ENCODE measurements at places on chromosomes 6 and 20.

DNA sequence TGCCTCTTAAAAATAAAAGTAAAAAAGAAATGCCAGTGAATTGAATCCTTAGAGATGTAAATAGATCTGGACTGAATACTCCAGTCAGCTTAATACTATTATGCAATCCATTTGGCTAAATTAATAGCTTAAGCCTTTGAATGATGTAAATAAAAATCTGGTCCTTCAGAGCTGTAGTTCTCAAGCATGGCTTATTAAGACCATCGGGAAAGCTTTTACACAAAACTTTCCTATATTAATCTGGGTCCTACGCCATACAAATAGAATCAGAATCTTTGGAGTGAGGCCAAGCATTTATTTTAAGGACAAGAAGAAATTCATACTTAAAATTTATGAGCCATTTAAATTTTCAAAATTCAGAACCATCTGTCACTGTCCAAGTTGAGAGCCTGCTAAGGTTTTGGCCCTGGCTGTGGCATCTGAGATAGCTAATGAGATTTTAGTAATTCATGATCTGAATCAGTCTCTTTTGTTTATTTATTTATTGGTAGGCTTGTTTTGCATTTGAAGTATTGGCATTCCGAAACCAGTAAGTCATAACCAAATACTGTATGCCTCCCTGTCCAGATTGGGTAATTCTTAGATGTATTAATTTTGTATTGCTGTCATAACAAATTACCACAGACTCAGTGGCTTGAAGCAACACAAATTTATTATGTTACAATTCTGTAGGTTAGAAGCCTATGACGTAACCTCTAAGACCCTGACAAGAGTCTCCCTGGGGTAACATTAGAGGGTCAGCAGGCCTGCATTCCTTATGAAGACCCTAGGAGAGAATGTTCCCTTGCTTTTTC lies 228.1 kb upstream of the RAB32 start:
- DNase-seq: no peak

DNA sequence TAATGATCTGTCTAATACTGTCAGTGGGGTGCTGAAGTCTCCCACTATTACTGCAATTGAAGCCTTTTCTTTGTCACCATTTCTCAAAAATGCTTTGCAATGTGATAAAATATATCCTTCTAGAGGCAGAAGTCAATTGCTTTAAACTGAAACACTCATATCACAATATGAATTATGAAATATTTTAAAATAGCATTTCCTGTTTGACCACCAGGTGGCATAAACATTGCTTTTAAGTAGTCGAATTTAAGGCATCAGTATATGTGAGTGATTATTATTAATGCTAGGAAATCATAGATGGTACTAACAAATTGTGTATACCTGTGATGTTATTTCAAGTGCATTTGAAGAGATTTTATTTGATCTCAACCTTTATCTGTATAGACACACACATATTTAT lies 87.5 kb downstream of the MEI4 start:
- peak; percentile 15 for DNase-seq

GRCh38 chr6:139540276-139540675 lies 165.8 kb upstream of the CITED2 start:
- no peak for DNase-seq

DNA sequence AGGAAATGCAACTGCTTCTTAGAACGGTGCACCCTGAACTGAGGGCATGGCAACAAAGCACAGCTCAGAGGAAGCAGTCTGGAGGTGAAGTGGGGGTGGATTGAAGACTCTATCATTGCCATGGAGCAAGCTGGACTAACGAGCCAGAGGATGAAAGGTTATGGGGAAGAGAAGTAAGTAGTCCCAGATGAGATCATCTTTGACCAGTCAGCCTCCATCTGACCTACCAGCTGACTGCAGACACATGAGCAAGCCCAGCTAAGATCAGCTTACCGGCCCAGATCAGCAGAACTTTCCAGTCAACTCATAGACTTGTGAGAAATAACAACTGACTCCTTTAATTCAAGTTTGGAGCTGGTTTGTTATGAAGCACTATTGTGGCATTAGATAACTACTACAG lies 9.1 kb upstream of the JAG1 start:
- no peak for DNase-seq

- no peak for DNase-seq
These were observed 24.8 kb upstream of the ANGPT4 start for GRCh38 chr20:940926-941325.

DNA sequence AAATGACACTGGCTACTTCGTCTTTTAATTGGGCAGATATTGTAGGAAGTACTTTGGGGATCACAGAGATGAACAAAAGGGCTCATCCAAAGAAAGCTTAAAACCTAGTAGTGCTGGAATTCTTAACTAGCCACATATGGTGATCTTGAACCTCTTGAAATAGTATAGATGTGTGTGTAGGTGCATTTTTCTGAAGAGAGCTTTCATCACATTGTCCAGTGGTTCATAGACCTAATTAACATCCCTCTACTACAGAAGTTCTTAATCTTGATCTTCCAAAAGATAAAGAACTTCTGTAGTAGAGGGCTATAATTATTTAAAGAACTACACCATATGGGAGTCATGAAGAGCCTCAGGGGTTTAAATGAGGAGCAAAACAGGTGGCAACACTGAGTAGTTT lies 2.3 kb upstream of the PRIM2 start:
- no peak for DNase-seq

DNA sequence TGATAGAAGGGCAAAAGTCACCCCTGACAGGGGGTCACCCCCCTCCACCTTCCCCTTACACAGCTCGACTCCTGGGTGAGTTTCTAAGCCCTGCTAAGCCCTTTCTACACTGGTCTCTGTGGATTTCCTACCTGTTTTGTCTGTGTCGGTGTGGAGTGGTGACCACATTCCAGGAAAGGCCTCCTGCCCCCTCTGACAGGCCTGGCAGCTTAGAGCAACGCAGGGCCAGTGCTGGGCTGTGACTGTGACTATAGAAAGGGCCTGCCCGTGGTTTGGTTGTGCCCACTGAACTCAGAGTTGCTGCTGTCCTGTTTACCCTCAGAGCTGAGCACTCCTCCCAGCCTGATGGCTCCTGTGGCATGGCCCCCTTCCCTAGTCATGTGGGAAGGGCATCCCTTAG lies 109.0 kb downstream of the ARMC2 start:
- DNase-seq: no peak

GRCh38 chr6:130262008-130262407 lies 39.3 kb upstream of the SAMD3 start:
- no peak for DNase-seq

DNA sequence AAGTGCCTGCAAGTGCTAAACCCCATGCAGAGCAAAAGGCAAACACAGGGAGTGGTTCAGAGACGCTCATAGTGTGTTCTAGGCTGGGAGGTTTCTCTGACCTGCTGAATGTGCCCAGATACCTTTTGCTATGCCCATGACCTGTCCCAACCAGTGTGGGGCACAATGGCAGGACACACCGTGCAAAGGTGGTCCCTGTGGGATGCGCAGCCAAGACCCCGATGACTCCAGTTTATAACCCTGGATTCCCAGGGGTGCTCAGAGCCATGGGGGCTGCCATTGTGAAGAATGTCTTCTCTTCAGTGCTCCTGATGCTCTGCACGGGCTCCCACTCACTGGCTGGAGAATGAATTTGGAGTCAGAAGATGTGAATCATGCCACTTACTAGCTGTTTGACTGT lies 2.2 kb upstream of the NINL start:
- DNase-seq: no peak

DNA sequence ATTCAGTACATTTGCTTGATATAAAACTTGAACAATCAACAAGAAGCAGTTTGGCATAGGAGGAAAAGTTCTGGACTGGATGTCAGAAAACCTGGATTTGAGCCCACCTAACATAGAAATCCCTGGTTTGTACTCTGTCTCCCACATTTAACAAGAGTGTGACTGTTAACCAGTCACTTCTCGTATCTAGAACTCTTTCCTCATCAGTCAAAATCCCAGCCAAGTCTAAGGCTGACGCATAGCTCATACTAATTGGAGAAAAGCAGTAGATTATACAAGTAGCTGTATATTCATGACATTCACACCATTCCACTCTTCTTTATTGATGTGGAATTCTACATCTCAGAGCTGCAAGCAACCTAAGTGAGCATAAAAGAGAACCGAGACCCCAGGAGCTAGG lies 222.7 kb downstream of the PHACTR1 start:
- DNase-seq: no peak

- DNase-seq: no peak
These were observed 298.5 kb downstream of the QKI start for GRCh38 chr6:163712981-163713380.

DNA sequence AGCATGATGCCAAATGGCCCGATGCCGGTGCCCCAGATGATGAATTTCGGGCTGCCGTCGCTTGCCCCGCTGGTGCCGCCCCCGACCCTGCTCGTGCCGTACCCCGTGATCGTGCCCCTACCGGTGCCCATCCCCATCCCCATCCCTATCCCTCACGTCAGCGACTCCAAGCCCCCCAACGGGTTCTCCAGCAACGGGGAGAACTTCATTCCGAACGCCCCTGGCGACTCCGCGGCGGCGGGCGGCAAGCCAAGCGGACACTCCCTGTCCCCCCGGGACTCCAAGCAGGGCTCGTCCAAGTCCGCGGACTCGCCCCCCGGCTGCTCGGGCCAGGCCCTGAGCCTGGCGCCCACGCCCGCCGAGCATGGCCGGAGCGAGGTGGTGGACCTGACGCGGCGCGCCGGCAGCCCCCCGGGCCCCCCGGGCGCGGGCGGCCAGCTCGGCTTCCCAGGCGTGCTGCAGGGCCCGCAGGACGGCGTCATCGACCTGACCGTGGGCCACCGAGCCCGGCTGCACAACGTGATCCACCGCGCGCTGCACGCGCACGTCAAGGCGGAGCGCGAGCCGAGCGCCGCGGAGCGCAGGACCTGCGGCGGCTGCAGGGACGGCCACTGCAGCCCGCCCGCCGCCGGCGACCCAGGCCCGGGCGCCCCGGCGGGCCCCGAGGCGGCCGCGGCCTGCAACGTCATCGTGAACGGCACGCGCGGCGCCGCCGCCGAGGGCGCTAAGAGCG lies 144.6 kb downstream of the SOBP start:
- DNase-seq: peak; percentile 44

GRCh38 chr6:145850671-145851070 lies 36.1 kb upstream of the FBXO30 start:
- DNase-seq: no peak

DNA sequence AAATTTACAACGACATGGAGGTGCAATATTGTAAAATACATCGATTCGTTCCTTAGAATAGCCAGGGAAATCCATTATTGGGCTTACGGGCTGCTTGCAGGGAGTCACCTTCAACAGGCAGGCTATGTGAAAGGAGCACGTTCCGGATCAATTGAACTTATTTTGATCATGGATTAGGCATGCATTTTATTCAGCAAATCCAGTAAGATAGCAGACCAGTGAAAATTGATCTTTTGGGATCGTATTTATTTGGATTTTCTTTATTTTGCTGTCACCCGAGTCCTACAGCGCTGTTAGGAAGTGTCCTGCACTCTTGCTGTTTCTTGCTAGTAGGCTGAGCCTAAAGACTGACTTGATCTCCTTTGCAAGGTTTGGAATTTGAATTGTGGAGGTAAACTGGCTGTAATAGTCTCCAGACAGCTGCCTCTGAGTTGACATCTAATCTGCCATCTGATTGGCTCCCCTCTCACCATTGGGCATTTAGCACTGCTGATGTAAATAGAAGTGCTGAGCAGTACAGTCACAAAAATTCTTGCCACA lies 3.0 kb downstream of the ARID1B start:
- peak; percentile 67 for DNase-seq

- no peak for DNase-seq
These were observed 52.0 kb upstream of the HBS1L start for GRCh38 chr6:135106611-135107010.

GRCh38 chr20:10110151-10110550 lies 75.4 kb downstream of the ANKEF1 start:
- DNase-seq: no peak

DNA sequence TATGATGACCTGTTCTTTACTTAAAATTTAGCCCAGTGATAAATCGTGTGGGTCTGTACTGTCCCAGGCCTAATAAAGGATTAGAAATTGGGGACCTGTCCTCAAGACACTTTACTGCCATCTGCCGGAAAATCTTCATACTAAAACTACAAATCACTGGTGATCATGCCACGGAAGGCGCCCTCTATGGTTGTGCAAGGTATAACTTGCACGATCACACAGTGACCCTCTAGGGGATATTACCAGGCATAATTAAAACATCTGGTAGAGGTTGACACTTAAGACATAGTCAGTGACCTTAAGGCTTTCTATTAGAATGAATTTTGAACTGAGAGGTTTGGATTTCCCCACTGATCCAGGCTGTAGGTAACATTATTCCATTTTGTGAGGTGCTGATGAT lies 172.6 kb downstream of the BMP2 start:
- DNase-seq: peak; percentile 48

DNA sequence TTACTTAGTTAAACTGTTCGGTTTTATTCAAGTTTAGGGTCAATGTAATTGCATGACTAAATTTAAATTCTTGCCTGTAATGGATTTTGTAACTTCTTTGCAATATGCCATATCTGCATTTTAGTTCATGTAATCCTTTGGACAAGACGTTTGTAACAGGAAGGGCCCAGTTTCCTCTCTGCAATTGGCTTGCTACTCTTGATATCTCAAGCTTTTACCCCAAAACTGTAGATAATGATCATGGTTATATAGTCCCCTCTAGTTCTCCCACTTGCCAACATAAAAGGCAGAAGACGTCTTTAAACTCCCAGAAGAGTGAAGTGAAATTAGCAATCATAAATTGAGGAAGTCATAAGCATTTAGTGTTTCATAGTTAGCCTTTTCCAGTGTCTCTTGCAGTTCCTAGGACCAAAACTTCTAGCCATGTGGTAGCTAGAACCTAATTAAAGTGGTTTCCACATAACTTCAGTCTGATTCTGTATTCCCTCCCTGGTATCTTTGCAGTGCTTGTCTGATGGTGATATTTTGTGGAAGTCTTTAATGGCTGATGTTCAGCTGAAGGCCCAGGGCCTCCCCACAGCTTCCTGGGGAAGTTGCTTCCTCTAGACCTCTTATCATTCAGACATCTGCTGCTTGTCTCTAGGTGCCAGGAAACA lies 117.8 kb upstream of the SUPT3H start:
- DNase-seq: no peak

GRCh38 chr20:37387519-37388269 lies 41.8 kb downstream of the SRC start:
- DNase-seq: no peak

GRCh38 chr6:128518434-128519131 lies 1.8 kb downstream of the PTPRK start:
- DNase-seq: peak; percentile 43

Measured in D341Med (cell line).